Right renal cortex interstitium (tissue), 3 donors: ENCODE measurements at places on chromosomes 1 and 21. TPM values are rescaled to one million over a fixed set of nuclear protein-coding genes. Genes with fewer than 3 reads are reported as not detected.

SEMA6C gene
- polyA plus RNA-seq, result 22.8 TPM

RHBDL2 gene
- 0.86 TPM for polyA plus RNA-seq

LPAR3 gene
- 1.4 TPM for polyA plus RNA-seq

DENND2C gene
- polyA plus RNA-seq, result 4.1 TPM

C8B gene
- 0.28 TPM for polyA plus RNA-seq

CFHR1 gene
- 0.21 TPM for polyA plus RNA-seq

ESPN gene
- 14.4 TPM for polyA plus RNA-seq

C1QTNF12 gene
- 8.6 TPM for polyA plus RNA-seq

TSTD1 gene
- 43.0 TPM for polyA plus RNA-seq

AK5 gene
- polyA plus RNA-seq, result 3.2 TPM

NBPF8 gene
- polyA plus RNA-seq, result 7.2 TPM

RPL11 gene
- 2,754 TPM for polyA plus RNA-seq

CAPN8 gene
- 1.6 TPM for polyA plus RNA-seq

KCNE2 gene
- polyA plus RNA-seq, result 0.87 TPM

PTAFR gene
- polyA plus RNA-seq, result 2.9 TPM

CENPL gene
- polyA plus RNA-seq, result 11.8 TPM

RNU1-3 gene
- not detected for polyA plus RNA-seq

RGS7 gene
- polyA plus RNA-seq, result 6.4 TPM

TCHH gene
- polyA plus RNA-seq, result 0.06 TPM

PTPN14 gene
- polyA plus RNA-seq, result 37.6 TPM

PLEKHA6 gene
- 37.8 TPM for polyA plus RNA-seq

KIF17 gene
- 3.9 TPM for polyA plus RNA-seq

CA14 gene
- polyA plus RNA-seq, result 10.5 TPM

SH2D1B gene
- 0.31 TPM for polyA plus RNA-seq

BRDT gene
- 0.31 TPM for polyA plus RNA-seq

ORC1 gene
- 7.4 TPM for polyA plus RNA-seq

PLA2G2D gene
- polyA plus RNA-seq, result 0.10 TPM

CFHR3 gene
- 0.28 TPM for polyA plus RNA-seq

VWA1 gene
- polyA plus RNA-seq, result 39.8 TPM

COL6A1 gene
- polyA plus RNA-seq, result 201 TPM

SLC1A7 gene
- polyA plus RNA-seq, result 0.08 TPM

TMEM269 gene
- polyA plus RNA-seq, result 1.1 TPM

FBLIM1 gene
- polyA plus RNA-seq, result 41.8 TPM

MNDA gene
- polyA plus RNA-seq, result 6.0 TPM

DYNLT4 gene
- not detected for polyA plus RNA-seq

NID1 gene
- 164 TPM for polyA plus RNA-seq

MROH9 gene
- polyA plus RNA-seq, result not detected

MAP3K7CL gene
- 4.4 TPM for polyA plus RNA-seq

LGR6 gene
- polyA plus RNA-seq, result 1.1 TPM

SLX9 gene
- 13.4 TPM for polyA plus RNA-seq

DCST1 gene
- polyA plus RNA-seq, result 0.28 TPM

CLDN8 gene
- polyA plus RNA-seq, result 77.4 TPM

NR1I3 gene
- polyA plus RNA-seq, result 4.7 TPM

CCDC185 gene
- 0.06 TPM for polyA plus RNA-seq

TCP10L gene
- polyA plus RNA-seq, result 1.5 TPM

USP1 gene
- 81.4 TPM for polyA plus RNA-seq

OR2M3 gene
- polyA plus RNA-seq, result not detected

CFAP141 gene
- not detected for polyA plus RNA-seq

GABRD gene
- 1.8 TPM for polyA plus RNA-seq

MYBPH gene
- polyA plus RNA-seq, result 0.32 TPM

TRIM17 gene
- polyA plus RNA-seq, result 5.0 TPM
